Smooth muscle cell of trachea (primary cell): ENCODE measurements at places on chromosomes 12 and 14. TPM values are rescaled to one million over a fixed set of nuclear protein-coding genes. Genes with fewer than 3 reads are reported as not detected.

Gene LRRC10
- not detected in 2 replicates for total RNA-seq

Gene SLCO1C1
- not detected in 2 replicates for total RNA-seq

Gene PDE3A
- total RNA-seq: 0.50 and 2.6 TPM in 2 replicates

Gene BCL11B
- under 0.01 TPM in 1 of 2 replicates, not detected in the other for total RNA-seq

Gene BATF
- not detected in 2 replicates for total RNA-seq

Gene PLA2G1B
- 0.33 TPM in 1 of 2 replicates, not detected in the other for total RNA-seq

Gene OVCH1
- total RNA-seq: 0.15 and 0.83 TPM in 2 replicates

Gene CAPZA3
- not detected in 2 replicates for total RNA-seq

Gene OR4E2
- not detected in 2 replicates for total RNA-seq

Gene CAMKK2
- 20.1 and 25.0 TPM in 2 replicates for total RNA-seq

Gene CIROP
- 1.7 TPM in 2 replicates for total RNA-seq
